ENCODE measurements at places on chromosomes 5 and 9.

DNA sequence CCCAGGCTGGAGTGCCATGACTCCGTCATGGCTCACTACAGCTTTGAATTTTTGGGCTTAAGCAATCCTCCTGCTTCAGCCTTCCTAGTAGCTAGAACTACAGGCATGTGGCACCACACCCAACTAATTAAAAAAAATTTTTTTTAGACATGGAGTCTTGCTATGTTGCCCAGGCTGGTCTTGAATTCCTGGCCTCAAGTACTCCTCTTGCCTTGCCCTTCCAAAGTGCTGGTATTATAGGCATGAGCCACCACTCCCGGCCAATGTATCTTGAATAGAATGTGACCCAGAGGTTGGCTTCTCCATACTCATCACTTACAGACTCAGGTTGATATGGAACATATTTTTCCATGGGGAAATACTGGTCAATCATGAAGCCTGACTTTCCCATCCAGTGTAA is 51.2 kb upstream of the JAK2 start:
- DNase-seq: no peak

DNA sequence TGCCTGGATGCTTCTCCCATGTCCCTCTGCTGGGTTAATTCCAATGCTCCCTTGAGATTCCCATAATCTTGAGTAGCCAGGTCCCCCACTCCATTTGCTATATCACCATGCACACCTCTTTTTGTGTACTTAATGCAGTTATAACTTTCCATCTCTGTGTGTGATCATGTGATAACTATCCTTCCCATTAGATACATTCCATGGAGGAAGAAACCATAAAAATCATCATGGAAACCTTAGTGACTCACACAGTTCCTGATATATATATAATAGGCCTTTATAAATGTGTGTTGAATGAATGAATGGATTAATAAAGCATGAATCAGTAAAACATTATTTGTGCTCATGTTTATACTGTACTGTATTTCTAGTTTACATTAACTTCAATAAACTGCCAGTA is 104.6 kb downstream of the PCSK5 start:
- DNase-seq: no peak

DNA sequence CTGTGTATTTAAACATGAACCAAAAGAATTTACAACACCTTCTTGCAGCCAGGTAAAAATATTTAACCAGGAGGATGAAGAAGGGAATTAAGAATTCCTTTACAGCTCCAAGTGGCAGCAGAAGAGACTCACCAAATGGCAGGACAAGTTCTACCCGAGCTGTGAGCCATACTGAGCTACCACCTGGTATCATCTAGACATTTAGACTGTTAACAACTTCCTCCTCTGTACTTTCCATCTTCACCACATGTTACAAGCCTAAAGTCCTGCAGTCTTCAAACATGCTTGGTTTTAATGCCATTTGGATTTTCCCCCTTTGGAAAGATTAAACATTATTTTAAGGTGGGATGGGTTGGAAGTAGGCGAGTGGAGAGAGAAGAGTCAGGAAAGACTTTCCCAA is 190.2 kb downstream of the TRPM6 start:
- no peak for DNase-seq

- no peak for DNase-seq
Measured at GRCh38 chr9:76486151-76486550, 27.2 kb downstream of the GCNT1 start.

DNA sequence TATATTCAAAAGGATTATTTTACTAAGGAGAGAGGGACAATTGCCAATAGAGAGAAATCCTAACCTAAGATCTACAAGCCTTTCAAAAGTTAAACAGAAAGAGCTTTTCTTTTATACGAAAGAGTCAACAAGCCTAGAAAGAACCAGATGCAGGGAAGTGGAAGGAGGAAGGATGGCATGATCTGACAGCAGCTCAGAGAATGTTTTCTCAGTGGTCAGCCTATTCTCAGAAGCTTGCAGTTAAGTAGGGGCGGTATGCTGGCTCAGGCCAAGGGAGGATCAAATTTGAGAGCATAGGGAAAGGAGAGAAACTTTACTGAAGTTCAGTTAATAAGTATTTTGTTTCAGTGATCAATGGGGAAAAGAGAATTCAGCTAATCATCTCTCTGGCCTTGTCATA is 88.0 kb upstream of the FTMT start:
- no peak for DNase-seq

Data from adrenal gland (tissue), 19 donors.